ENCODE measurements at places on chromosomes 3 and 15. TPM values are rescaled to one million over a fixed set of nuclear protein-coding genes. Genes with fewer than 3 reads are reported as not detected.

DNA sequence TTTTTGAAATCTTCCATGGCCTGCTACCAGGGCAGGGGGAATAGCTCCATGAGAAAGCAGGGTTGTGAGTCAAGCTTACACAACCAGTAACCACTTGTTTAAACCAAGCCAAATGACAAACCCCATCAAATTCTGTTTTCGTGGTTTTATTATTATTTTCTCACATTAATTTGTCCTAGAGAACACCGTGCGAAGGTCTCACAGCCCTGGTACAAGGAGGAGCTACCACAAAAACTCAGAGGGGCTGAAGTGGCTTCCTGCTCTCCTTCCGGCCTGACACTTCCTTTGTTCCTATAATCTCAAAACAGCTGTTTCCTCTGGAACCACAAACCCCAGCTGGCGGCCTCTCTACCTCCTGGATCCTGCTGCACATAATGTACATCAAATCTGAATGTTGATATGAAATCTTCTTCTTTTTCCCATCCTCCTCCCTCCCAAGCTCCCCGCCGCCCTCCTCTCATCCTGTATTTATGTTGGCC is 375.9 kb downstream of the MCTP2 start:
- DNase-seq: no peak

GRCh38 chr3:106792716-106793115 is 584.5 kb upstream of the CCDC54 start:
- DNase-seq: no peak

GRCh38 chr3:155519078-155519477 is 225.6 kb upstream of the STRIT1 start:
- DNase-seq: no peak

KLHL24 gene
- 69.9 TPM for total RNA-seq

HTR3E gene
- 0.70 TPM for total RNA-seq

LTF gene
- 1.2 TPM for total RNA-seq

QRICH1 gene
- 86.1 TPM for total RNA-seq

DNA sequence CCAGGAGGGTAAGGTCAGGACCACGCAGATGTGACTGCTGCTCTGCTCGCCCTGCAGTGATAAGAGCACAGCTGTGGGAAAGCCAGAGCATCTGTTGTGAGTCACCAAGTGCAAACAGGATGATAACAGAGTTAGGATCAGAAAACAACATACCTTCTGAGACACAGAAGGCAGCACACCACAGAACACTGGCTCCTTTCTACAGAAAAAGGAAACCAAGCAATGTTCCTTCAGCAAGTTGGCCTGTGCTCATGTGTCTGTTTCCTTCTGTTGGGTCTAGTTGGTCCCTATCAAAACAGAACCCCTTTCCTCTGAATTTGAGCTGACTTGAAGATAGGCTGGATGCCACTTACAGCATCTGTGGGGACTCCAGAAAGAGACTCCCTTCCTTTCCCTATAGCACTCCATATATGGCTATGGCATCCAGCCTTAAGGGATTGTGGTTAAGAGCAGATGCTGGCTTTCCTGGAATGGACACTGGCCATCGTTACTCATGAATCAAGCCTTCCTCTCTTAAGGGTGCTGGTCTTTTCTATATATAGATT is 440.7 kb upstream of the THBS1 start:
- no peak for DNase-seq

GRCh38 chr3:97264180-97264579 is 449.8 kb downstream of the EPHA6 start:
- DNase-seq: no peak

DNA sequence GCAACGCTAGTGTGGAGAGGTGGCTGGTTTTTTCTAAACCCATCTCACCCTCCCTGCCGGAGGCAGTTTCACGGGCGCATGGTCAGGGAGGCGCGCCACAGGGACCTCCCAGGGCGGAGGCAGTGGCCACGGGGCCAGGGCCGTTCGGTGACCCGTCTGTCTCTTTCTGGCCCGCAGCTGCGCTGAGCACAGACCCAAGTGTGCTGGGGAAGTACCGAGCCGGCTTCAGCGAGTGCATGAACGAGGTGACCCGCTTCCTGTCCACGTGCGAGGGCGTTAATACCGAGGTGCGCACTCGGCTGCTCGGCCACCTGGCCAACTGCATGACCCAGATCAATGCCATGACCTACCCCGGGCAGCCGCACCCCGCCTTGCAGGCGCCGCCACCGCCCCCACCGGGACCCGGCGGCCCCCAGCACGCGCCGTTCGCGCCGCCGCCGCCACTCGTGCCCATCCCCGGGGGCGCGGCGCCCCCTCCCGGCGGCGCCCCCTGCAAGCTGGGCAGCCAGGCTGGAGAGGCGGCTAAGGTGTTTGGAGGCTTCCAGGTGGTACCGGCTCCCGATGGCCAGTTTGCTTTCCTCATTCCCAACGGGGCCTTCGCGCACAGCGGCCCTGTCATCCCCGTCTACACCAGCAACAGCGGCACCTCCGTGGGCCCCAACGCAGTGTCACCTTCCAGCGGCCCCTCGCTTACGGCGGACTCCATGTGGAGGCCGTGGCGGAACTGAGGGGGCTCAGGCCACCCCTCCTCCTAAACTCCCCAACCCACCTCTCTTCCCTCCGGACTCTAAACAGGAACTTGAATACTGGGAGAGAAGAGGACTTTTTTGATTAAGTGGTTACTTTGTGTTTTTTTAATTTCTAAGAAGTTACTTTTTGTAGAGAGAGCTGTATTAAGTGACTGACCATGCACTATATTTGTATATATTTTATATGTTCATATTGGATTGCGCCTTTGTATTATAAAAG is 1.8 kb downstream of the HES1 start:
- DNase-seq: peak; percentile 64

GRCh38 chr15:83474578-83474977 is 27.4 kb downstream of the SH3GL3 start:
- no peak for DNase-seq

RNU5B-1 gene
- total RNA-seq: not detected

ANO10 gene
- total RNA-seq: 100.0 TPM

POU1F1 gene
- total RNA-seq: not detected

- no peak for DNase-seq
These were observed 881.8 kb upstream of the NR2F2 start for GRCh38 chr15:95448531-95449229.

DNA sequence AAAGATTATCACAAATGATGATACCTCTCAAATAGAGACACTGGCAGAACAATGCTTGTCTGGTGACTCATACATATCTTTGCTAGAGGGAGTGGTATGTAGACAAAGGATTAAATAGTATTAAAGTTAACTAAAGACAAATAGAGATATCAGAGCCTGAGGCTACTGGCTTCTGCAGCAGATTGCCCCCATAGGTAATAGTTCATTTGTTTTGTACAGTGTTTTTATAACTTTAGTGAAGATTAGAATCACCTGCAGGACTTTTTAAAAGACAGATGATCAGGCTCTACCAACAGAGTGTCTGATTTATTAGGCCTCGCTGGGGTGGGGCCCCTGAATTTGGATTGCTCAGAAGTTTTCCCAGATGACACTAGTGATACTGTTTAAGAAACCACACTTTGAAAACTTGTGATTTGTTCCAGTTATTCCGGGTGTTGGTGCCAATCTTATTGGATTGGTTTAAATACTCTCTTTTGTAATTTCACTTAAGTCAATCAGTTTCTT is 96.4 kb downstream of the NAALADL2 start:
- DNase-seq: no peak

GRCh38 chr3:128748557-128748956 is 22.6 kb downstream of the RAB7A start:
- no peak for DNase-seq

DNA sequence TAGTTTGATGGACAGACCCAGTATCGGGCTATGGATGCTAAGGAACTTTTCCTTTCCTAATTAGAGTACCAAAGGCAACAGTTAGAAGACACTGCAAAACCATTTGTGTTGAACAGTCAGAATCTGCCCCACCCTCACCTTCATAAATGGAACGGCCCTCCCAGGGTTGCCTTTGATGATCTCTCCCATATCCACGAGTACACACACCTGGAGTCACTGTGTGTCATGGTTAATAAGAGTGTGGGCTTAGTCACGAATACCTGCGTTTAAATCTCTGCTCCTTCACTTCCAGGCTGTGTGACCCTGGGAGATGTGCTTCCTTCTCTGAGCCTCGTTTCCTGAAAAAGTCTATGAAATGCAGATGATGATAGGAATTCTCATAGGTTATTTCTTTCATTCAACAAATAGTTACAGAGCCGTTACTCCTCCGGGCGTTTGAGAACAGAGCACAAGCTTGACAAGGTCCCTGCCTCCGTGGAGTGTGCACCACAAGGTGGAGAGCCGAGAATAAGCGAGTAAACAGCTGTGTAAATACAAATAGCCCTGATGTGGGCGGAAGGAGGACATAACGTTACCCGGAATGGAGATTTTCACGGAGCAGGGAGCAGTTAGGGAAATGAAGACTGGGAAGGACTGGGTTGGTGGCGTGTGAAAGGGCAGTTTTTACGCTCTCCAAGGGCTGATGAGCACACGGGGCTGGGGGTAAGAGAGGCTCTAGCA is 6.7 kb downstream of the SLC51A start:
- no peak for DNase-seq

C3orf85 gene
- 13.0 TPM for total RNA-seq

- no peak for DNase-seq
These were observed 7.3 kb downstream of the ILDR1 start for GRCh38 chr3:122014741-122015140.

DNA sequence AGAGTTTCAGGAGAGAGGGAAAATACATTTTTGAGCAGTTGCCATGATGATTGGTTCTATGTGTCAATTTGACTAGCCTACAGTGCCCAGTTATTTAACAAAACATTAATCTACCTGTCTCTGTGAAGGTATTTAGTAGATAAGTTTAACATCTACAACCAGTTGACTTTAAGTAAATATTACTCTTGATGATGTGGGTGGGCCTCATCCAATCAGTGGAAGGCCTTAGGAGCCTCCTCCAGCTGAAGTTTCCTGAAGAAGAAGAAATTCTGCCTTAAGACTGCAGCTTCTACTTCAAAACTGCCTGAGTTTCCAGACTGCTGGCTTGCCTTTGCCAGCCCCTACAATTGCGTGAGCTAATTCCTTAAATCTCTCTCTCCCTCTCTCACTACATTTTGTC is 93.6 kb downstream of the OXSM start:
- no peak for DNase-seq

GRCh38 chr3:97269202-97269601 is 454.8 kb downstream of the EPHA6 start:
- DNase-seq: no peak

- DNase-seq: no peak
These were observed 159.9 kb downstream of the MAGI1 start for GRCh38 chr3:65878831-65879230.

- DNase-seq: no peak
These were observed 152.4 kb upstream of the DPH6 start for GRCh38 chr15:35698331-35698730.

CHL1 gene
- total RNA-seq: 9.1 TPM

GRCh38 chr3:113070681-113071113 is 79.9 kb downstream of the GTPBP8 start:
- no peak for DNase-seq

GRCh38 chr3:180295811-180296210 is 259.1 kb upstream of the PEX5L start:
- DNase-seq: no peak

Data from mucosa of descending colon (tissue), 3 donors.